ENCODE measurements at places on chromosomes 13 and 19. TPM values are rescaled to one million over a fixed set of nuclear protein-coding genes. Genes with fewer than 3 reads are reported as not detected.

- DNase-seq = no peak
Measured at GRCh38 chr13:82698383-82698782, 1183.9 kb downstream of the SLITRK1 start.

- DNase-seq = peak; percentile 55
Measured at GRCh38 chr13:30618186-30618929, 638 bp downstream of the USPL1 start.

DNA sequence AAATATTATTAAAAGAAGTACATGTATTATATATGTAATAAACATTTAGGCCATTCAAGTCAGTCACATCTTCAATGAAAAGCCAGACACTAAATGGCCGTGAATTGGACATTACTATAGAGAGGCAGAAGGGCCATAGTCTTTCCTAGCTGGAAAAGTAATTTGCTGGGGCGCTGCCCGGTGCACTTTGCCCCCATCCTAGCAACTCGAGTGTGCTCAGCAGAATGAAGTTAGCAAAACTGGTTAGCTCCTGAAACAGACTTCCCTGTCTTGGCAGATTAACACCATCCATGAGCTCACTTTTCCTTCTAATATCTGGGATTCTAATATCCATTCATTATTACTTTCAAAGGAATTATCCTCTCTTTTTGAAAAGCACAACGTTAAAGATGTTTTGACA lies 2.8 kb upstream of the SPRYD7 start:
- DNase-seq = no peak

- no peak for DNase-seq
Measured at GRCh38 chr19:1008268-1009040, 8.2 kb downstream of the GRIN3B start.

DNA sequence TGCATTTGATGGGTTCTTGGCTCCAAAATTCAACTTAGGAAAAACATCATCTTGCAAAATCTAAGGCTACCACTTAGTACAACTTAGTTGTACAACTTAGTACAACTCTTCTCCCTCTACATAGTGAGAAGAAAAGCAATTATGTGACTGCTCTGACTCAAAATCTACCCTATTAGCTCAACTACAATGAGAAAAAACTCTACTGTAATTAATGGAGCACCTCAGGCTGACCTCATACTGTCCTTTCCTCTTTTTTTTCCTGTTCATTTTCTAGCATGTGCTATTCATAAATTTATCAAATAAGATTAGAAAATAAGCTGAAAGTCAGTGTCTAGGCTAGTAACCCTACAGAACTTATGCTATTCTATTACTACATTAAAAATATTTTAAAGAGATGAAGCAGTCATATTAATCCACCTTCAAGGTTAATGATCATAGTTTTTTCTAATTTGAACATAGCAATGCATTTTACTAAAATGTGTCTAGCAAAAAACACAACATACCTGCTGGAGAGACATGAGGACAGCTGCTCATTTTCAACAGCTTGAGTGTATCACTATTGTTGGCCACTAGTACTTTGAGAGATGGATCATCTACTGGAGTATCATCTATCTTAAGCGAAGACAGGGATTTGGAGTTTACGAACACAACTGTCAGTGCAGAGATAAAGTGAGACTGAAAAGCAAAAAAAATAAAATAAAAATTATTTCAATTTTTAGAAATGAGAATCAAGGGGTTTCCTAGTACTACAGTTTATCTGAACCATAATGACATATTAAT lies 11.9 kb downstream of the FBXL3 start:
- no peak for DNase-seq

GRCh38 chr13:51557875-51558612 lies 26.2 kb upstream of the WDFY2 start:
- DNase-seq = no peak

DNA sequence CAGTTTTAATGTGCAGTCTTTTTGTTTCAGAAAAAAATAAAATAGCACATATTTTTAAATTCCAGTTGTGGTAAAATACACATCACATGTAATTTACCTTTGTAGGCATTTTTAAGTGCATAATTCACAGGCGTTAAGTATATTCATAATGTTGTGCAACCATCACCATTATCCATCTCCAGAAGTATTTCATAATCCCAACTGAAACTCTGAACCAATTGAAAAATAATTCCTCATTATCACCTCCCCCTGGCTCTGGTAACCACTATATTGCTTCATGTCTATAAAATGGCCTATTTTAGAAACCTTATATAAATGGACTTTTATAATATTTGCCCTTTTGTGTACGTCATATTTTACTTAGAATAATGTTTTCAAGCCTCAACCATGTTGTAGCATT lies 756.5 kb upstream of the KLHL1 start:
- no peak for DNase-seq

Gene TSKS
- total RNA-seq = 2.9 TPM

Data from CD4-positive, alpha-beta T cell (primary cell).